ENCODE measurements at places on chromosomes 12 and 14.
A peak's percentile ranks its signal among the peaks of the same experiment; 100 is the strongest.

GRCh38 chr12:58882826-58883225, 37.5 kb downstream of the LRIG3 start:
- DNase-seq: no peak

- DNase-seq: no peak
Observed at GRCh38 chr12:92470608-92471021, 232.2 kb upstream of the PLEKHG7 start.

GRCh38 chr12:109998241-109998903, 858 bp upstream of the ANKRD13A start:
- DNase-seq: no peak

GRCh38 chr12:68915055-68915454, 17.9 kb downstream of the CPM start:
- no peak for DNase-seq

DNA sequence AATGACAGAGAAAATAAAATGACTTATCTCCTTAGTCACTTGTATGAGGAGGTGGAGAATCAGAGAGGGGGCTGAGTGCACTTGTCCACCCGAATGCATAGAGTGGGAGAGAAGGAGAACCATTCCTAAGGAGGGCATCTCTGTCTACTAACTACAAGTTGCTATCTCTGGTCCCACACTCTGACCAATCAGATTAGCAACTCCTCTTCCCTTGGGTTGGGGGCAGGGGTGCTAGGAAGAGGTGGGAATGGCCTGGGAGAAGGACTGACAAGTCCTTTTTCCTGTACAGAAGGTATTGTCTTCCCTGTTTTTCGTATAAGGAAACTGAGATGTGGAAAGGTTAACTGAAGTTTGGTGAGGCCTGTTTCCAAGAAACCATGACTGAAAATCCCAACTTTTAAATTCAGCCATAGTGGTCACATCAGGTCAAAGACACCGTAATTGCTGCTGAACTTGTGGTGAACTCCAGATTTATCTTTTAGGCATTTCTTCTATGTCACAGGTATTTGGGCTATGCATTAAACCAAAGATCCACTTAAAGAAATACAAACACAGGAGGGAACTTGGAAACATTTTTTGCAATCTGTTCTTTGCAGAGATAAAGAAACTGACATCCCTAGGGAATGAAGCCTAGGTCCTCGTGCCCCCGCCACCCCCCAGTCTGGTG, 207.8 kb downstream of the CRADD start:
- DNase-seq: no peak

DNA sequence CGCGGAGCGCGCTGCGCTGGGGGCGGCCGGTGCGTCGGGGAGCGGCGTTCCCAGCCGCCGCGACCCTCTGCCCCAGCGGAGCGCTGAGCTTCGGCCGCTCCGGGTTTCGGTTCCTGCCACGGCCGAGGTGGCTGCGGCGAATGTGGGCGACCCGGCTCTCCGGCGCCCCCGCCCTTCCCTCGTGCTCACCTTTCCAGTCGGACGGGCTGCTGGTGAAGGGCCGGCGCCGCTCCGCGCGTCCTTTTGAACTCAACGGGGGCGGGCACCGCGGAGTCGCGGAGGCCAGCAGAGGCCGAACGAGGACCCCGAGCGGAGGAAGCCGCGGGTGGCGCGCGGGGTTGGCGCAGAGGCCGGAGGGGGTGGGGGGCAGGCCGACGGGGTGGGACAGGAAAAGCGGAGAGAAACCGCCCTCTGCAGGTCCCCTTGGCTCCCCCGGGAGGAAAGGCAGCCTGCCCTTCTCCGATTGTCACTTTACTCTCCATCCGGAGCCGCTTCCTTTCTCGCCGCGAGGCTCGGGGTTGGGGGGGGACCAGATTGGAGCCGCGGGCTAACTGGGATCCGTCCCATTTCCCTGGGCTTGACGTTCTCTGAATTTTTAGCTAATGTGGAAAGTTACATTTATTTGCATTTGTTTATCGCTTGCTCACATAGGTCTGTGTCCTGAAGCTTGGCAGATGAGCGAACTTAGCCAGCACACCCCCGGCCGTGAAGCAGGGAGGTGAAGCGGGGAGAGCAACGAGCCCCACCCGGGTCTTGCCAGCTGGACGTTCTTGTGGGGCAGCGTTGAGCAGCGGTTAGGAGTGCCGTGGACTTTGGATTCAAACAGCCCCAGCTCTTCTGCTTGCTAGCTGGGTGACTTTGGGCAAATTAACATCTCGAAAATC, at the start of gene SMAGP:
Gene SMAGP, minus strand, starts transcription at position 349 of the 884 bp plus-strand sequence. CDS start 1,137 bp downstream, outside the sequence.
- peak; percentile 51 for DNase-seq

DNA sequence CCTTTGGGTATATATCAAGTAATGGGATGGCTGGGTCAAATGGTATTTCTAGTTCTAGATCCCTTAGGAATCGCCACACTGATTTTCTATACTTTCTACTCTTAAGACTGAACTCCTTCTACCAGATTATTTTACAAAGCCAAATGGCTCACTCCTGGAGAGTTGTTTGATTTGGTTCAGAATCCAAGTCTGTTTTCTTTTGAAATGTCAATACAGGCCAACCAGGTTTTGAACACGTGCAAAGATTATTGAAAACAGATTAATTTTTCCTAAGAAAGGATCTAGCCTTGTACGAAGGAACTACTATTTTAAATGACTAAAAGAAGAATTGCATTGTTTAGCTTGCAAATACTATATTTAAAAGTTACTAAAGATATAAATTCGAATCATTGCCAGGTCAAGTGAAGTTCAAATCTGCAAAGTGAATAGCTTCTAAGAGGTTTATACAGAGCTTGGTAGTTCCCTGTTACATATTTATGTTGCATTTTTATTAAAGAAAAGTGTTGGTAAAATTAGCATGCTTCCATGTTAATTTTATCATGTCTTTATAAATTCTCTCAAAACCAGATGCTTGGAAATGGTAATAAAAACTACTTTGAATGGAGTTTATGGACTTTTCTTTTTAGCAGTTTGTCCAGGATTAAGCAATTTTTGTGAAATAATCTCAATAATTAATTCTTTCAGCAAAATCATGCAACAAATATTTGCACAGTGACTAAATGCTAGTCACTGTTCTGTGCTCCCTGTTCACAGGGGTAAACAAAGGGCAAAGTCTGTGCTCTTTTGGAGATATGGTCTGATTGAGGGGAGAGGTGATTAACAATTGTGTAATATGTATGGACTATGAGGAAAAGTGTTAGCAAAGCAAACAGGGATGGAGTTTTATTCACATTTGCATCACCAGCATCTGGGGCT, 38.9 kb downstream of the GPR65 start:
- no peak for DNase-seq

DNA sequence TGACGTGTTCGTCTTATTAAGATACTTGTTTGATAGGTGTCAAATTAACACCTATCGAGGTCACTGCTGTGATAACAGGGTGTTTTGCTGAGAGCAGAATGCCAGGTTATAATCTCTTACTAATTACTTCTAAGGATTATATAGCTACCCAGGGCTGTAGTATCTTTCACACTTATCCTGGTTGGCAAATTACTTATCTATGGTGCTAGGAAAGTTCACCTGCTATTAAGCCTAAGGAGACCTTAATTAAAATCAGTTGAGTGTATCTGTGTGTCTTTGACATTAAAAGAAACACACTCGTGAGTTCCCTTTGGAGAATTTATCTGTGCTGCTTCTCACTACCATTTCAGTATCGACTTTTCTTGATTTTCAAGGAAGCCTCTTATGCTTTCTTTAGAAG, 301.6 kb upstream of the SLC16A7 start:
- no peak for DNase-seq

- no peak for DNase-seq
Observed at GRCh38 chr12:104928036-104928745, 29.9 kb downstream of the SLC41A2 start.

- no peak for DNase-seq
Observed at GRCh38 chr14:100873096-100873482, 30.4 kb downstream of the RTL1 start.

GRCh38 chr14:75484711-75485429, 37.4 kb upstream of the BATF start:
- DNase-seq: no peak

GRCh38 chr12:15837141-15837790, 44.9 kb upstream of the STRAP start:
- DNase-seq: no peak

DNA sequence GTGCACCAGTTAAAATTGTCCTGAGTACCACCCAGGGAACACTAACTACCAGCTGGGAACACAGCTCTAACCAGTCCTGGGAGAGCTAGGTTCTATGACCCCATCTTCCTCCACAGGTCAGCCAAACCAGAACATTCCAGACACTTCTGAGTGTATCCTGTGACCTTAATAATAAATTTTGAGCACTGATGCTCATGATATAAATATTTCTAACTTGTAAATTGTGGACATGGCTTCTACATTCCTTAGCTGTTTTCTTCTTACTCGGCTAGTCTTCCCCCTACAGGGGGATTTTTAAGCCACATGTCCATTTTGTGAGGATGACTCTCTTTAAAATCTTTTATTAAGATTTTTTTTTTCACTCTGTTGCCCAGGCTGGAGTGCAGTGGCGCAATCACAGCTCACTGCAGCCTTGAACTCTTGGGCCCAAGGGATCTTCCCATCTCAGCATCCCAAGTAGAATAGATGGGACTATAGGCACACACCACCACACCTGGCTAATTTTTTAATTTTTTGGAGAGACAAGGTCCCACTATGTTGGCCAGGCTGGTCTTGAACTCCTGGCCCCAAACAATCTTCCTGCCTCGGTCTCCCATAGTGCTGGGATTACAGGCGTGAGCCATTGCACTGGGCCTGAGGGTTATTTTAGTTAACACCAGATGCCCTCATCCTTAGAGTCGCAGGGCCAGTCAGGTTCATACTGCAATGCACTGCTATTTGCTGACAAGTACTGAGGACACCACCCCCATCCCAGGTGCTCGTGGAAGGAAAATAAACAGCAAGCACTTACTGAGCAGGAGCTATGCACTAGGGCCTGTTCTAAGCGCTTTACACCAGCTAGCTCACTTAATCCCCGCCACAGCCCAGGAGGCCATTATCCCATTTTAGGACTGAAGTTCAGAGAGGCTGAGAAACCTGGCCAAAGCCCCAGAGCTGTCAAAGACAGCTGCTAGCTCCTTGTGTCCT, 142.6 kb upstream of the NCOR2 start:
- no peak for DNase-seq

DNA sequence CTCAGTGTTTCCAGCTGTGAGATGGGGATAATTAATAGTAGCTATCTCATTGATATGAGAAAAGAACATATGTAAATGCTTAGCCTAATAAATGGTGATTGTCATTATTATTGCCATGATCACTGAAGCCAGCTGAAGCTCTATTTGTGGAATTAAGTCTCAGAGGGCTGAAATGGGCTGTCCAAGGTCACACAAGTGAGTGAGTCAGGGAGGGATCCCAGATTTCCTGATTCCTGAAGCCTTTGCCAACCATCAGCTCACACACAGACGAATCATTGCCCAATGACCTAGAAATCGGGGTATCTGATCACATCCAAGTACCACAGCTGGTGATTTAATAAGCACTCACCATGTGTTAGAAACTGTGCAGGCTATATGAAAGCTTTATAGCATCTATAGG, 21.6 kb upstream of the TMEM229B start:
- DNase-seq: no peak

DNA sequence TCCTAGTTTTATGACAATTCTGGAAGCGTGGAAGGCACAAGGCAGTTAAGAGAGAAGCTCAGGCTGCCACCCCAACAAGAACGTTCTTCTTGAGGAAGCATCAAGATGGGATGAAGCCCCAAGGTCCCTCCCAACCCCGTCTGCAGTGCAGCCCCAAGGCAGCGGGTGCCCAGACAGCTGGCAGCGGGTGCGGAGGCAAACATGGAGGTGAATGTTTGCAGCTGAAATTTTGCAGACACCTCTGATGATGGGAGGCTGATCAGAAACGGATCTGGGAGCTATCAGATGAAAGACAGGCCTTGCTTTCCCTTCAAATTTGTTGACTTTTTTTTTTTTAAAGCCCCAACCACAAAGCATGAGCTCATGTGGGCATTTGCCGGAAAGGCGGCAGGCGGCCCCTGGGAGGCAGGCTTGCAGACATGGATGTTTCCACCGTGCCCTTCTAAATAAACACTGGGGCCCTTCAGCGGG, 230.7 kb upstream of the RTL1 start:
- DNase-seq: no peak

GRCh38 chr12:4421590-4422031, 24.0 kb downstream of the FGF6 start:
- DNase-seq: peak; percentile 48

DNA sequence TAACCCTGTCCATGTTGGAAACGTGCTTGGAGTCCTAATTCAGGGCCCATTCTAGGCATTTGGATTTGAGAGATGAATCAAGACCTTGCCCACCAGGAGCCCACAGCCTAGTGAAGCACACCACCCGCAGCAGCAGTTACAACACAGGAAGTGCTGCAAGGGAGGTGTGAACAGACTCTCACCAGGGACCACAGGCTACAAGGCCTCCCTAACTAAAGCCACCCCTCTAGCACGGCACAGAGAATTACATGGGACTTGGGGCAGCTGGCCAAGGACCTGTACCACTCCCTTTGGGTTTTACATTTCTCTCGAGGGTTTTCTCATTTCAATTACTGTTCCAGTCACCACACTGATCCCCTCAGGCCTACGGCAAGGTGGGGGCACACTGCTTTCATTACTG, 49.5 kb upstream of the FOXN3 start:
- DNase-seq: peak; percentile 6

DNA sequence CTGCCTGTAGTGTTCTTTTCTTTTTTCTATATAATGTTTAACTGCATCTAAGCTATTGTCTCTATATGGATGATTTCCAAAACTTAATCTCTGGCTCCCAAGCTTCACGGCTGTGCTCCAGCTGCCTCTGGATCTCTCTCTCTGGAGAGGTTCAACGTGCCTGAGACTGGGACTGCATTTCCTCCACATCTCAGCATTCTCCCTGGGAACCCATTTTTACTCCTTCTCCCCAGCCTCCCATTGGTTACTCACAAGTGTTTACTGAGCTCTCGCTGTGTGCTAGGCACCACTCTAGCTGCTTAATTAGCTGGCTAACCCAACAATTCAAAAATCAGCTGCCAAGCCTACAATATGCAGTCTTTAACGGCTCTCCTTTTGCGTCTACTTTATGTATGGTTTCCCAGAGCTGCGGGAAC, 34.7 kb downstream of the FBXL14 start:
- DNase-seq: no peak

DNA sequence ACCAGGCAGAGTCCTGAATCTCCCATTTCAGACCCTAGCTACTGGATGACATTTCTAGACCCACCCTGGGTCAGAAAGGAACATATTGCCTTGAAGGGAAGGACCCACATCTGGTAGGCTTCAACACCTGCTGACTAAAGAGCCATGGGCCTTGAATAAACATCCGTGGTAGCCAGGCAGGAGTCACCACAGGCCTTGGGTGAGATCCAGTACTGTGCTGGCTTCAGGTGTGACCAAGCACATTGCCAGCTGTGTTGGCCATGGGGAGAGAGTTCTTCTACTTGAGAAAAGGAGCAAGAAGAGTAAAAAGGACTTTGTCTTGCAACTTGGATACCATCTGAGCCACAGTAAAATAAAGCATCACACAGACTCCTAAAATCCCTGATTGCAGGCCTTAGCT, 332.6 kb downstream of the SLC16A7 start:
- no peak for DNase-seq

Measured in CD4-positive, alpha-beta memory T cell (primary cell).